Mammary microvascular endothelial cell (primary cell): ENCODE measurements at places on chromosomes 12 and 14. TPM values are rescaled to one million over a fixed set of nuclear protein-coding genes. Genes with fewer than 3 reads are reported as not detected.

The OTOGL gene
- 0.10 and 0.27 TPM in 2 replicates for total RNA-seq

The RNASE7 gene
- not detected in 2 replicates for total RNA-seq

The TAS2R7 gene
- total RNA-seq = not detected in 2 replicates

The P2RX7 gene
- 3.6 and 6.9 TPM in 2 replicates for total RNA-seq

The XPOT gene
- 48.9 and 52.0 TPM in 2 replicates for total RNA-seq

The CD63 gene
- 720 and 809 TPM in 2 replicates for total RNA-seq

The RNASE2 gene
- not detected in 2 replicates for total RNA-seq

The PAX9 gene
- not detected in 2 replicates for total RNA-seq

The KRT82 gene
- not detected in 2 replicates for total RNA-seq

The SBNO1 gene
- total RNA-seq = 17.2 and 17.4 TPM in 2 replicates

The WSCD2 gene
- not detected in 2 replicates for total RNA-seq

The FIGNL2 gene
- 0.15 and 0.33 TPM in 2 replicates for total RNA-seq

The KCNK10 gene
- total RNA-seq = not detected in 2 replicates

The ATP23 gene
- 4.4 and 14.7 TPM in 2 replicates for total RNA-seq

The MAP1LC3B2 gene
- total RNA-seq = 0.40 and 0.44 TPM in 2 replicates

The IL22 gene
- not detected in 2 replicates for total RNA-seq

The DDN gene
- under 0.01 TPM in 1 of 2 replicates, not detected in the other for total RNA-seq

The KRT2 gene
- not detected in 2 replicates for total RNA-seq

The KRT78 gene
- total RNA-seq = not detected in 2 replicates

The SDR9C7 gene
- total RNA-seq = not detected in 2 replicates

The MIP gene
- not detected in 2 replicates for total RNA-seq

The SYNE3 gene
- total RNA-seq = 15.8 and 21.6 TPM in 2 replicates

The ADSS1 gene
- 0.10 and 0.47 TPM in 2 replicates for total RNA-seq

The CLEC2A gene
- not detected in 2 replicates for total RNA-seq

The LRFN5 gene
- total RNA-seq = under 0.01 TPM in 1 of 2 replicates, not detected in the other

The PLD4 gene
- not detected in 2 replicates for total RNA-seq
